ENCODE measurements at places on chromosomes 4 and X.

DNA sequence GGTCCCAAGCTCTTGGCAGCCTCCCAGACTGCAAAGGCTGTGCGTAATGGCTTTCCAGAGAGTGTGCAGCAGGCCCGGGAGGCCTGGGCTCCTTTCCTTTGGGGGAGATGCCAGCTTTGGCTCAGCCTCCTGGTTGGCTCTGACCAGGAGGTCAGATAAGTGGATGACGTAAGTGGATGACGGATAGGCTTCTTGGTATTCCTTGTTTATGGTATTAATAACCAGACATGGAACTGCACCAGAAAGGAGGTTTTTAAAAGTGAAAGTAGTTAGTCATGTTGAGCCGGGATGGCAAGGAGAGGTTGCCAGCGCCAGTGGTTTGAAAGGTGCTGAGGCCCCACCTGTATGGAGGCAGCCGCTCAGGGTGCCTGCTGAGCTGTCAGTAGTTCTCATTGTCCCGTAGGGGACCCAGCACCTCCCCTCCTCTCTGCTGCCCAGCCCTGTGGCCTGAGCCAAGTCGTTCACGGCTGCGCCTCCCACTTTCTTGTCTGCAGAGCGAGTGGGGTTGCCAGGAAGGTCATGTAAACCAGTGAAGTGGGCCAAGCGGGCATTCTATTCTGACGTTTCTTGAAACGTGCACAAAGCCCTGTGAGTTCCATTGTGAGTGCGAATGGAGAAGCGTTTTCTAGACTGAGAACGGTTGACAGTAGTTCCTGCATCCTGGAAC lies 28.7 kb upstream of the STOX2 start:
- no peak for DNase-seq

- no peak for DNase-seq
Observed at GRCh38 chrX:67346667-67347066, 197.2 kb upstream of the AR start.

GRCh38 chr4:139666735-139667281 lies 1.2 kb downstream of the MGST2 start:
- DNase-seq, result no peak

GRCh38 chr4:48944756-48945241 lies 38.2 kb upstream of the OCIAD2 start:
- no peak for DNase-seq

GRCh38 chrX:53095796-53096195 lies 1.9 kb downstream of the KANTR start:
- DNase-seq, result no peak

- no peak for DNase-seq
Observed at GRCh38 chr4:153804722-153805121, 15.8 kb upstream of the SFRP2 start.

GRCh38 chr4:88411491-88412096 lies 32.9 kb downstream of the HERC6 start:
- no peak for DNase-seq

- DNase-seq, result no peak
Observed at GRCh38 chrX:51899741-51900140, 6.3 kb downstream of the MAGED1 start.

- DNase-seq, result no peak
Observed at GRCh38 chr4:31351695-31352094, 631.5 kb downstream of the PCDH7 start.

- no peak for DNase-seq
Observed at GRCh38 chr4:18611026-18611425, 589.5 kb upstream of the LCORL start.

- no peak for DNase-seq
Observed at GRCh38 chr4:81746773-81747172, 275.1 kb upstream of the RASGEF1B start.

GRCh38 chrX:20355187-20355586 lies 88.5 kb upstream of the RPS6KA3 start:
- no peak for DNase-seq

- DNase-seq, result no peak
Observed at GRCh38 chrX:9462456-9462855, 2.4 kb upstream of the TBL1X start.

GRCh38 chr4:3335385-3335784 lies 42.6 kb downstream of the RGS12 start:
- DNase-seq, result no peak

DNA sequence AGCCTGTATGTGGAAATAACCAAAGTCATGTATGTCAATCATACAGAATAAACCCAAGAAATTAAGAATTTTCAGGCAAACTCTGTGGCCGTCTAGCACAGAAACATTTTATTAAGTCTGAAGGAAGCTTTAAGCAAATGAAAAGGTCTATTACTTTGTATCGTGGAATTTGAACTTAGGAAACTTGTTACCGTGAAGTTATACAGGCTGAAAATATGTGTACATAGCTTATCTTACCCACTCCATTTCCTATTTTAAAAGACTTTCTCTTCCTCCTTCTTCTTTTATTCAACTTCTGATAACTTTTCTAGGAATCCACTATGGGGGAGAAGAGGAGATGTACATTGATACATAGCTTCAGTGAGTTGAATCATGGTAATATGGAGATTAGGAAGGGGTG lies 108.3 kb downstream of the AGTR2 start:
- DNase-seq, result no peak

- DNase-seq, result no peak
Observed at GRCh38 chr4:10716163-10716562, 31.6 kb upstream of the CLNK start.

DNA sequence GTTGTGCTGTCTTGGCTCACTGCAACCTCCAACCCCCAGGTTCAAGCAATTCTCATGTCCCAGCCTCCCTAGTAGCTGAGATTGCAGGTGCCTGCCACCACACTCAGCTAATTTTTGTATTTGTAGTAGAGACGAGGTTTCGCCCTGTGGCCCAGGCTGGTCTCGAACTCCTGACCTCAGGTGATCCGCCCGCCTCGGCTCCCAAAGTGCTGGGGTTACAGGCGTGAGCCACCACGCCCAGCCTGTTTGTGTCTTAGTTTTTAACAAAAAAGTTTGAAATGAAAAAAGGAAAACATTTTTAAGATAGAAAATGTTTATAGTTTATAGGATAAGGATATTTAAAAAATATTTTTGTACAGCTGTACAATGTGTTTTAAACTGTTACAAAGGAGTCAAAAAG lies 62.4 kb downstream of the CAPN6 start:
- no peak for DNase-seq

GRCh38 chr4:158814207-158814606 lies 45.4 kb downstream of the FNIP2 start:
- no peak for DNase-seq

DNA sequence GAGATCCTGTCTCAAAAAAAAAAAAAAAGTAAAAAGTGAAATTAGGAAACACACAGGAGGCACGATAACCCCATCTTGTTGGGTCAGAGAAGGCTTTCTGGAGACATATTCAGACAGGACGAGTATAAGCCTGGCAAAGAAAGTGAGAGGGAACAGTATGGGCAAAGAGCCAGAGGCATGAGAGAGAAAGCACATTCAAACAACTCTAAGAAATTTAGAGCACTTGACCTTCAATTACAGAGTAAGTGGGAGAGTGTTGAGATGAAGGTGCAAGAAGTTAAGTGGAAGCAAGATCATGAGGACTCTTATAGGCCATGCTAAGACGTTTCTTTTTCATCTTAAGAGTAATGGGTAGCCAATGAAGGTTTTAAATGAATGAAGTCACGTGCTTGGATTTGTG lies 70.4 kb downstream of the ELOVL6 start:
- DNase-seq, result no peak

DNA sequence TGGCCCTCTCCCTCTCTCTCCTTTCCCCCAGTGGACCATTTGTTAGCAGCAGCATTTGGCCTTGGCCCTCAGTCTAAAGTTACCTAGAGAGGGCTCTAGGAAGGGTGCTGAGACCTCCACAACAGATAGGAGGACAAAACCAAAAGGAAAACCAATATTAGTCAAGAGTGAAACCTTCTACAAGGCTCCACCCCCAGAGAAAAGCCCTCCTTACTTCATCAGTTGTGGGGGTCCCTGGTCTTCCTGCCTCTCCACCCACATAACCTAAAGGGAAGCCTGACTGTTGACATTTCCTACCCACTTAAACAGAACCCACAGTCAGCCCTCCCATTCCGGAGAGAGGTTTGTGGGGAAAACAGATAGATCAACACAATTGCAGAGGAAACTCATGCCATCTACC lies 4.7 kb upstream of the CD40LG start:
- no peak for DNase-seq

GRCh38 chrX:25207803-25208475 lies 192.2 kb upstream of the ARX start:
- no peak for DNase-seq

GRCh38 chr4:75699299-75699698 lies 25.1 kb upstream of the USO1 start:
- no peak for DNase-seq

- DNase-seq, result no peak
Observed at GRCh38 chr4:24913119-24913485, 260 bp upstream of the CCDC149 start.

DNA sequence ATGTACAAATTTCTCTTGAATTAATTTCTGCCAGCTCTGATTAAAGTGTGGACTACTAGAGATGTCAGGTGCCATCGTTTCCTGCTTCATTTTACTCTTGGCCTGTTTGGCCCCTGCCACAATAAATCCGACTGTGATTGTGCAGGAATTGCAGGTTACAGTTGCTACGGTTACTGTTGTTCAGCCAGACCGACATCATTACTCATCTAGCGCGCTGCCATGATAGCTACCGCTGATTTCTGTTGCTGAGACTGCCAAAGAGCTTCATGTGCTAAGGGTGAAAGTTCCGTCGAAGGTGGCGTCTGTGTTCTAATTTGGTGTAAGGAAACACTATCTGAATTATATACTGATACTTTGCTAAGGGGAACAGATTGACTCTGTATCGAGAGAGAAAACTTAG lies 22.1 kb downstream of the SLIT2 start:
- DNase-seq, result no peak

DNA sequence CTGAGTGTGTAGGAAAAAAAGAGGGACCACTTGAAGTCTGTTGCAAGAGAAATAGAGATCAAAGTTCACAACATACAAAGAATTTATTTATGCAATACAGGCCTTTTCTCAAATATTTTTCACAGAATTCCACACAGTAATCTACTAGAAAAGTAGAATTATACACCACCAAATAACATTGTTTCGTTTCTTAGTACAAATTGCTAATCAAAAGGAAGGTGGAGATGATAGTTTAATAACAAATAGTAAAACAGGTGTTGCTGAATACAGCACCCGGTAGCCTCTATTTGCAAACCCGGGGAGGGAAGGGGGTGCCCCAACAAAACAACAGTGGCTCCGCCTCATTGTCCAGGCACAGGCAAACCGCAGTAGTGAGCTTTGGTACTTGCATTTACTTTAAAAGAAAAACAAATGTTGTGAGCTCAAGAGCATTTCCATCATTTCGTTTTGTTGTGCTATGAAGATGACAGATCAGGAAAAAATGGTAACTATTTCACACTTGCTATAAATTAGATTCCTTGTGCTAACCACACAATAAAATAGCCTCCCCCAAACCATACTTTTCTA lies 186.4 kb downstream of the DCLK2 start:
- no peak for DNase-seq

DNA sequence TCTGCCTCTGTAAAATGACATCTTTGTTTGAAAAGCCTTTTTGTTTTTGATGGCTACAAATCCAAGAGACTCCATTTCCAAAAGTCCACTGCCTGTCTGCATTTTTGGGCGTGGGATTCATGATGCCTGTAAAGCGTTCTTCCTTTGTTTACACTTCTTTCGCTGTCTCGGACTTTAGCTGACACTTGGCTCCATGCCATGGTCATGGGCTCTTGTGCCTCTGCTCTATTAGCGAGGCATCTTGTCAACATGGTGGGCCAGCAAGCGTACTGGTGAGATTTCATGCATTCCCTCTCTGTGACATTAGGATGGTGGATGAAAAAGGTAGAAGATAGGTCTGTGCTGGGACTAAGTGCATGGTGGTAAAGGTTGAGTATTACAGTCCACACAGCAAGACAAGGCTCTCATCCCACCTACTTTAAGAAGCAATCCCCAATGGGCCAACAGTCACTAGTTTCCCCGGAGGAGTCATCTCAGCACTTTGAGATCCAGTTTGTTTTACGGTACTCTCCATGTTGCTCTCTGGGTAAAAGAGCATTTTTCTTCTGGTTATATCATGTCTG lies 298.2 kb upstream of the KLF3 start:
- no peak for DNase-seq

- DNase-seq, result no peak
Observed at GRCh38 chr4:6443035-6444023, 29.1 kb downstream of the PPP2R2C start.

DNA sequence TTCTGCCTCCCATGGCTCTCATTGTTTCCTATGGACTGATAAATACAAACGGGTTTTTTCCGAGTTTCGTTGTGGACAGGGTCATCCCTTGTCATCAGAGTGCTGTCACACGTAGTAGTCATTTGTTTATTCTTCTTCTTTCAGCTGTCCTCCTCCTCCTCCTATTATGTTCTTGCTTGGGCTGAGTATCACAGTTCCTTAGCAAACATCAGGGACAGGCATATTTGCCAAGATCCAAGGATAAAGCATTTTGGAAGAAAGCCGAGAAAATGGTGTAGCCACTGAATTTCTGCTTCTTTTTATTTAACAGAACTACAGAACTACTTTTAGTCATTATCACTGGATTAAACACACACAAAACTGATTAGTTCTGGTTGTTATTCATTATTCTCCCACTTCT lies 167.9 kb downstream of the MAML3 start:
- DNase-seq, result no peak
